NCI-H2081 (cell line): ENCODE measurements at places on chromosomes 4 and X.

DNA sequence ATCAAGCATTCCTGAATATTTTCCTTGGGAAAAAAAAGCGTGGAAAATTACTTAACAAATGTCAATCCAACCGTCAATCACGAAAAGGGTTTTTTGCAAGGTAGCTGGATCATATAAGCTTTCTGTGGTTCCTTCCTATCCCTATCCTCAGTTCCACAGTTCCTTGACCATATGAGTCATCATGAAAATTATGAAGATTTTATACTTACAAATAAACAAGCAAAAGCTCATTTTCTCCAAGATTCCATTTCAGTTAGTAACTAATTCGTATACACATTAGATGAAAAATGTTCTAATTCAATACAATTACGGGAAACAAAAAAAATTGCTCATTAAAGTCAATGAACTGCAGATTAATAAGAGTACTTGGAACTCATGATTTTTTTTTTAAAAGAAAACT lies 228.8 kb downstream of the NSUN7 start:
- DNase-seq, result no peak

GRCh38 chr4:150782921-150783320 lies 201.0 kb downstream of the MAB21L2 start:
- no peak for DNase-seq

DNA sequence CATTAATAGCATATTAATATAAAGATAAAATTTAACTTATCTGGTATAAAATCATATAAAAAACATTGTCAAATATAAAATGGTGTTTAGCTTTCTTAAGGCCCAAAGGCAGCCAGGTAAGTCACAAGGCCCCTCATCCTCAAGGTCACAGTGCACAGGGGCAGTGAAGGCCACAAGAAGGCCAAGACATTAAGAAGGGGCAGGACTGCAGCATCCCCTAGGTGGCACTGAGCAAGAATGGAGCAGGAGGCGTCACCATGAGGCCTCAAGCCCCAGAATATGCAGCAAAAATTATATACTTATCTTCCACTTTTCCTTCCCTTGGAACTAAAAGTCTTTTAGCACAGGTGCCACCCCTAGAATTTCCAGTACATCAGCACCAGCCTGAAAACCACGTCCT lies 49.5 kb upstream of the MAGEA8 start:
- no peak for DNase-seq

DNA sequence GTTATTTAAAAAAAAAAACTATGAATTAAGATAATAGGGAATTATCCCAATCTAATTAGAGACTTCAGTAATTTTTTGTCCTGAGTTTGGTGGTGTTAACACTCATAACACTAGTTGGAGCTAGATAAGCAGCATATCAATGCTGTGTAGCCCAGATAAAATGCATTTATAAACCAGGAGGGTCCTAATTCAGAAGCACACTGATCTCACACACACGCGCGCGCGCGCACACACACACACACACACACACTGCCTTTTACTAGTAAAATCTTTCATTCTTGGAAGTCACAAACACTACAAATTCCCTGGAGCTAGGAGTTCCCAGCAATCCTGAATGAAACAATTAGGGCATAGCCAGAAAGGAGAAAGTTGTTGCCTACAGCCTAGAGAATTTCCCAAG lies 3.2 kb downstream of the UNC5C start:
- no peak for DNase-seq

DNA sequence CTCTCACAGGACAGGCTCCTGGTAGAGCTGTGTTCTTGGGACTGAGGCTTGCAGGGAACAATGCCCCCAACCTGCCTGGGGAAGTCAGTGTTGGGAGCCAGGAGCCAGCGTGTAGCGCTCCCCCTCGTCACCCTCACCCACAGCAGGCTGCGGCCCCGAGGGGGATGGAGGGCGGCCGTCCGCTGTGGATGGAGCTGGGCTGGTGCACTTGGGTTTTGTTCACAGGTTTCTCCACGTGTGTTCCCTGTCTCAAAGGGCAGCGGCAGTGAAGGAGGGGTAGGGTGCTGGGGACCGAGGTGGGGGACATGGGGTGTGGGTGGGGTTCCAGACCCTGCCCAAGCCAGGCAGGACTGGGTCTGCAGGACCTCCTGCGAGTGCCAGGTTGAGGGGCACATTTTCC lies 69.1 kb downstream of the RGS12 start:
- no peak for DNase-seq

GRCh38 chr4:37169956-37170355 lies 74.6 kb upstream of the NWD2 start:
- DNase-seq, result no peak

DNA sequence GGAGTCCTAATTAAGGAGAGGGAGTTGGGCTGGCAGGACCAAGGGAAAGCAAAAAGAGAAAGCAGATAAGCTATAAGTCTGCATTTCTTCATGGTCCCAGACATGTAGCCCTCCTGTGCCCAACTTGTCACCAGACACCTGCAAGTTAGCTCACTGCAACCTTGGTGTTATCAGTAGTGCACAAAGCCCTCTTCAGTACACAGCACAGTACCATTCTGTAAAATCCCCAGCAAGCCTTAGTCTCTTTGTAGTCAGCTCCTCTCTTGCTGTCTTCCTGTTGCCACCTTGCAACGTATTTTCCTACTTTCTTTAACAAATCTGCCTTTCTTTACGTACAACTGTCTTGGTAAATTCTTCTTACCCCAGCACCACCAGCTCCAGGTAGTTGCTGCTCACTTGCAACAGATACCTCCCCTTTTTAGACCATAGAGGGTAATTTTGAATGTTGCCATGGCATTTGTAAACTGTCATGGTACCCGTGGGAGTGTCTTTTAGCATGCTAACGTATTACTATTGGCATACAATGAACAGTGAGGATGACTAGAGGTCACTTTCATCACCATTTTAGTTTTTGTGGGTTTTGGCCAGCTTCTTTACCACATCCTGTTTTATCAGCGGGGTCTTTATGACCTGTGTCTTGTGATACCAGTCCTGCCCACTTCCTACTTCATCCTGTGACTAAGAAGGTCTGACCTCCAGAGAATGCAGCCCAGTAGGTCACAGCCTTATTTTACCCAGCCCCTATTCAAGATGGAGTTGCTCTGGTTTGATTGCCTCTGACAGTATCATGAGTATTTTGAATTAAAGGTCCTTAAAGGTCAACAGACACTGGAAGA lies 28.3 kb upstream of the AP1S2 start:
- DNase-seq, result no peak

GRCh38 chr4:87375719-87376291 lies 15.2 kb downstream of the HSD17B11 start:
- no peak for DNase-seq

GRCh38 chr4:35175487-35175886 lies 1068.8 kb downstream of the ARAP2 start:
- no peak for DNase-seq

- peak; percentile 58 for DNase-seq
Observed at GRCh38 chrX:131633285-131633917, 89.5 kb downstream of the OR13H1 start.

GRCh38 chr4:122909683-122910082 lies 12.7 kb downstream of the NUDT6 start:
- DNase-seq, result no peak

- no peak for DNase-seq
Observed at GRCh38 chrX:39941332-39941920, 156.3 kb downstream of the BCOR start.

DNA sequence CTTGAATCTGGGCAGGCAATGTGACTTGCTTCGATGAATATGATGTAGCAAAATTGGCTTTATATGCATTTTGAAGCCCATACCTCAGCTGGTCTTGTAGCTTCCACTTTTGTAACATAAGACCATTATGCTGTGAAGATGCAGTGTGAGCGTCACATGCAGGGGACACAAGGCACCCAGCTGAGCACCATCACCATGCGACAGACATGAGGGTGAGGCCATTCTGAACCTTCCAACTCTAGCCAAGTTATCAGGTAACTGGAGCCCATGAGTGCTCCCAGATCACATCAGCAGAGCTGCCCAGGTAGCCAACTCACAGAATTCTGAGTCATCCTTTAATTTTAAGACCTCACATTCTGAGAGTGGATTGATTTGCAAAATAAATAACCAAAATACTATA lies 705.9 kb downstream of the FSTL5 start:
- DNase-seq, result no peak

DNA sequence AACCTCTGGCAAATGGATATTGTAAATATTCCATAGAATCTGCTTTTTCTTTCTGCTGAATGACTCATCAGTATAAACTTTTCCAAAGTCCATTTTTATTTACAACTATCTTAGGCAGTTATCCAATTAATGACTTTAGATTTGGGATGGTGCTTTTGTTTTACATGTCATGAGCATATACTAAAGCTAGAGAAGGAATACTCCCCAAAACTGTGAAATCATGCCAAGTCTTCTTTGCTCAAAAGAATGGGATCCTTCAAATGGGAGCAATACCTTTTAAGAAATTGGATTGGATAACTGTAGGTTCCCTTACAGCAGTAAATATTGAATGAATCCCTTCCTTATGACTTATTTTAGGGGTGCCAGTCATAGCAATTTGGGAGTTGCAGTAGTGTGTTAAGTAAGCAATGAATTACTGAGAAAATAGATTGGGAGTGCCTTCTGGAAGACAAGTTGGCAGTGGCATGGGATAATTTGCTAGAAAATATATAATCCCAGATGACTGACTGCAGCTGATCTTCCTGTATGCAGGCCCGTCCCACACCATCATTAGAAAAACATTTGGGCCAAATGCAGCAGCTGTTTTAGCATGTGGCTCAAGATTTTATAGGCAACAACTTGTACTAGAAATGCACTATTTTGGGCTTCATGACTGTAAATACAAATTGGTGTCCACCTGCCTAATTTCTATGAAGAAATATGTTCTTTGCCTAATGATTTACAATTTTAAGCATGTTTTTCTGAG lies 2.8 kb downstream of the TMPRSS11D start:
- DNase-seq, result no peak

GRCh38 chr4:39539089-39539611 lies 11.9 kb upstream of the UGDH start:
- DNase-seq, result no peak

- DNase-seq, result no peak
Observed at GRCh38 chr4:145302725-145303124, 122.3 kb upstream of the OTUD4 start.

DNA sequence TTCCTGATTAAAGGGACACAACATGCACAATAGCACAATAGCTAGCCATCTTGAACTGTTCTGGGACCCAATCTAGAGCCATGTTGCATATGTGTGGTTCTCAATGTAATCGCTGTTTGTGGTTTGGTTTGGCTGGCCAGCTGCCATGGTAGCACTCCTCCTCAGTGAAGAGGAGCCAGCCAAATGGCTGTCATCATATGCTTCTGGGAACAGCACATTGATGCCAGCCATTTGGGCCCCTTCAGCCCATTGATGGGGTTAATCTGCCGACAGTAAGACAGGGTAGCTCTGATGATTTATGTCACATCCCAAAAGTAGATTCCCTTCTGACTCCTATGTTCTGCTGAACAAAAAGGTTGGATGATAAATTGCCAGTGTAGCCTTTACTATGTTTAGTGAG lies 48.5 kb downstream of the AWAT2 start:
- no peak for DNase-seq

DNA sequence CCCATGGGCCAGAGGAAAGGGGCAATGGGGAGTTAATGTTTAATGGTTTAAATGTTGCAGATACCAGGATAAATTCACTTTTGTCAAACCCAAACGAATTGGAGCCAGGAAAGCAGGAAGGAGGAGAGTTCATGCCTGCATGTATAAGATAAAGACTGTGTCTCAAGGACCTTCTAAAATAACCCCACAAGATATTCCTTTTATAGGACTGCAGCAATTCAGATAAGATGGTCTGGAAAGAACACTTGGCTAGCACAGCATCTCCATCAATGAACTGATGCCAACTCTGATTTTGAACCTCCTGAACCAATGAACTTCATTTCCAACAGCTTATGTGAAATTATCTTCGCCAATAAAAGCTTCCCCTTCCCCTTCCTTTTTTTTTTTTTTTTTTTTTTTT lies 31.3 kb upstream of the LONRF3 start:
- no peak for DNase-seq

- DNase-seq, result no peak
Observed at GRCh38 chrX:72045141-72045540, 86.6 kb downstream of the RTL5 start.

GRCh38 chr4:83219344-83220331 lies 65.0 kb downstream of the COQ2 start:
- DNase-seq, result no peak

- no peak for DNase-seq
Observed at GRCh38 chrX:78321809-78322208, 5.6 kb downstream of the CYSLTR1 start.

DNA sequence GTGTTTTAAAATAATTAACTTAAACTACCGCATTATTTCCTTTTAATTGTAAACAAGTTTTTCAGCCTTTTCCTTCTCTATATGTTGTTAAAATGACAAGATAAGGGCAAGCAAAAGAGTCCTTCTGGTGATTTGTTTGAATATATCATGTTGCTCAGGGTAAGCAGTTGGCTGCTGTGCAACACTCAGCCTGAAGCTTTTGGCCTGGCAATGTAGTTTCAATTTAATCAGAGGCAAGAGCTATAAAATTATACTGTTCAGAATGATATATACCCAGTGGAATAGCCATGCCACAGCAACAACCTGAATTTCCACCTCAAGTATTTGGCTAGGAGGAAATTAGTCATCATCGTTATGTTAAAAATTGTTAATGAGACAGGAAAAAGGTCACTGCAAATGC lies 53.4 kb downstream of the GRXCR1 start:
- DNase-seq, result peak; percentile 4

GRCh38 chr4:22091906-22092305 lies 143.3 kb upstream of the KCNIP4 start:
- DNase-seq, result no peak

DNA sequence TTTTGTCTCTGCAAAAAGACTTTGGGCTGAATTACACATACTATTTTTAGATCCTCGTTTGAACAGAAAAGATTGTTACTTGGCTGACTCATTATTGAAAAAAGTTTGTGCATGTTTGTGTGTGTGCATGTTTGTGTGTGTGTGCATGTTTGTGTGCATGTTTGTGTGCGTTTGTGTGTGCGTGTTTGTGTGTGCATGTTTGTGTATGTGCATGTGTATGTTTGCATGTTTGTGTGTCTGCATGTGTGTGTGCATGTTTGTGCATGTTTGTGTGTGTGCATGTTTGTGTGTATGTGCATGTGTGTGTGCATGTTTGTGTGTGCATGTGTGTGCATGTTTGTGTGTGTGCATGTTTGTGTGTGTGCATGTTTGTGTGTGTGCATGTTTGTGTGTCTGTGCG lies 201.1 kb upstream of the FAT1 start:
- DNase-seq, result no peak

GRCh38 chr4:135371137-135371536 lies 1169.5 kb upstream of the PABPC4L start:
- DNase-seq, result no peak

- DNase-seq, result no peak
Observed at GRCh38 chrX:45068569-45068968, 132.1 kb downstream of the DIPK2B start.

DNA sequence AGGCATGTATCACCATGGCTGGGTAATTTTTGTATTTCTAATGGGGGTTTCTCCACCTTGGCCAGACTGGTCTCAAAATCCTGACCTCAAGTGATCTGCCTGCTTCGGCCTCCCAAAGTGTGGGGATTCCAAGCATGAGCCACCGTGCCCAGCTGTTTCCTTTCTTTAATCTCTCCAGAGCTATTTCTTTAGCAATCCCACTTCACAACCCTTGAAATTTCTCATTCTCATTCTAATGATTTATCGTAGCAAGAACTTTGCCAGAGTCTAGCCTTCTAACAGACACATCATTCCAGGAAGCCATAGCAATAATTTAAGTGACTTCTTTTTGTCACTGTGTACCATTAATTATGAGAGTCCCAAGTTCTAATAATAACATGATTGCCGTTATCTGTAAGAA lies 68.6 kb downstream of the RXFP1 start:
- DNase-seq, result no peak

GRCh38 chr4:31334086-31334910 lies 614.1 kb downstream of the PCDH7 start:
- no peak for DNase-seq
